ENCODE measurements at places on chromosomes 11 and 22. TPM values are rescaled to one million over a fixed set of nuclear protein-coding genes. Genes with fewer than 3 reads are reported as not detected.
A peak's percentile ranks its signal among the peaks of the same experiment; 100 is the strongest.

GRCh38 chr11:113615773-113616172 is 90.3 kb downstream of the TMPRSS5 start:
- peak; percentile 43 for DNase-seq

- DNase-seq = no peak
Measured at GRCh38 chr11:115266066-115266639, 238.1 kb downstream of the CADM1 start.

DNA sequence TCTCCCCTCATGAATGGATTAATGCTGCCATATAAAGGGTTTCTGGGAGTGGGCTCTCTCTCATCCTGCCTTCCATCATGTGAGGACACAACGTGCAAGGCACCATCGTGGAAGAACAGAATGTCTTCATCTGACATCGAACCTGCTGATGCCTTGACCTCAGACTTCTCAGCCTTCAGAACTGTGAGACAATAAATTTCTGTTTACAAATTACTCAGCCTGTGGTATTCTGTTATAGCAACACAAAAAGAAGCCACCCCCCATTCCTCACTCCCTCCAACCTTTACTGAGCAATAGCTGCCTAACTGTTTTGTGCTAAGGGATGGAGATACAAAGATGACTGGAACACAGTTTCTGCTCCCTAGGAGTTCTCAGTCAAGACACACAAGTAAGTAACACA is 106.1 kb upstream of the PLET1 start:
- DNase-seq = no peak

GRCh38 chr11:1549338-1550330 is 22.4 kb downstream of the DUSP8 start:
- no peak for DNase-seq

DNA sequence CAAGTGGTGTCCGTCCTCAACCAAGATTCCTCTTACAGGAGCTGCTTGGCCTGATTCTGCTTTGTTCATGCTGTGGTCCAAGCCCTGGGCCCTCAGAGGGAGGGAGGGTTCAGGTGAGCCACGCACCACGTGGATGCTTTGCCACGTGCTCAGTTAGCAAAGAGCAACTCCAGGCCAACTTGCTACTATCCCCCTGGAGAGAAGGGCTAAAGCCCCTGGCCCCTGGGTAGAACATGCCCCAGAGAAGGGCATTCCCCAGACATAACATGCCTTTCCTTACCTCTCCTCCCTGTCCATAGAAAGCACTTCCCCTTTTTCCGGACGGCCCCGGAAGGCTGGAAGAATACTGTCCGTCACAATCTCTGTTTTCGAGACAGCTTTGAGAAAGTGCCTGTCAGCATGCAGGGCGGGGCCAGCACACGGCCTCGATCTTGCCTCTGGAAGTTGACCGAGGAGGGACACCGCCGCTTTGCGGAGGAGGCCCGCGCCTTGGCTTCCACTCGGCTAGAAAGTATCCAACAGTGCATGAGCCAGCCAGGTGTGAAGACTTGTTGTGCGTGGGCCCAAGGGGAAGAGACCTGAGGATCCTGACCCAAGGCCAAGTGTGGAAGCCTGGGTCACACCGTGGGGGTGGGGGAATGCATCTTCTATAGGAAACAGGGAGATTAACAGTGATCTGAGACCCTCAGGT is 8.8 kb downstream of the FOXR1 start:
- DNase-seq = peak; percentile 76

GRCh38 chr11:67379061-67380058 is 6.0 kb upstream of the CLCF1 start:
- no peak for DNase-seq

DNA sequence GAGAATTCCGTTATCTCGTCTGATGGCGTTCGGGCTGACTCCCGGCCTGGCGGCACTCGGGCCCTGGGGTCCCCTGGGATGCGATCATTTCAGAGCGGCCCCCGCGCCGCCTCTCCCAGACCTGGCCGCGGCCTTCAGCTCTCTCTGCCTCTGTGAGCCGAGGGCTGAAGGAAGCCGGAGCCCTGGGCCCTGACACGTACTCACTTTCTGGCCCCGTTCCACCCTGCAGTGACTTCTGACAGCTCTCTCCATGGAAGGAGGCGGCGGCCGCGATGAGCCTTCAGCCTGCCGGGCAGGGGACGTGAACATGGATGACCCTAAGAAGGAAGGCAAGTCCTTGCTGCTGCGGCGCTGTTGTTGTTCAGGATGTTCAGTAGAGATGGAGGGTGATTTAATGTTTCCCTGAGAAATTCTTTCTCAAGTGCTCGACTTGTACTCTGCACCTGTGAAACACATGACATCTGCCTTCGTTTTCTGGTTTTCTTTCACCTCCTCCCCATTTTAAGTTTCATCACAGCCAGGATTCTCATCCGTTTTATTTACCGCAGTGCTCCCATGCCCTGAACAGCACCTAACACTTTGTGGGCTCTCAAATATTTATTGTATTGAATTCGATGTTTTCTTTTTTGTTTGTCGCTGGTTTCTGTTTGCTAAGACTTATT is 612 bp downstream of the GTSE1 start:
- DNase-seq = peak; percentile 55

- DNase-seq = no peak
Measured at GRCh38 chr22:47373648-47374272, 611.3 kb downstream of the TBC1D22A start.

DNA sequence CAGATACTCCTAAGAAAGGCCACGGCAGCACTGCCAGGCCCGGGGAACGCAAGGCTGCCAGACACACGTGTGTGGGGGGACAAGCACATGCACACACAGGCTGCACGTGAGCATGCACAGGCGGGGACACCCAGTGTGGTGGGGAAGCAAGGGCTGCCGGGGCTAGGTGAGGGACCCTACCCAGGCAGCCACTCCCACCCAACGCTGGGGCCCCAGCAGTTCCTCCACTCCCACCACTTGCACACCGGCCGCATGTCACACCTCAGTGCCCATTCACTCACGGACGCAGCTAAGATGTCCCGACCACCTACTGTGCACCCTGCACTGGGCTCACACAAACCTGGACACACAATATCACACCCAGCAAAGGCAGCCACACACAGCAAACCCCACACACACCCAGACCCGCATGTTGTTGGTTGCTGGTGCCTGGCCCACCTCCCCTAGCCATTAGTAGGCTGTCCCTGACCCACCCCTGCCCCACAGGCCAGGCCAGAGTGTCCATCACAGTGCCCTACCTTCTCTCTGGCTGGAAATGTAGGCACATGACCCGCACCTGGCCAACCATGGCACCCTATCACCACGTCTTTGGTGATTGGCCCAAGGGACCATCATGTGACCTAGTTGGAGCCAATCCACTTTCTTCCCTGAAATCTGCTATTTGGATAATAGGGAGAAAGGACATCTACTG is 8.8 kb downstream of the SSTR3 start:
- no peak for DNase-seq

- DNase-seq = no peak
Measured at GRCh38 chr11:106551744-106552673, 466.3 kb downstream of the GUCY1A2 start.

DNA sequence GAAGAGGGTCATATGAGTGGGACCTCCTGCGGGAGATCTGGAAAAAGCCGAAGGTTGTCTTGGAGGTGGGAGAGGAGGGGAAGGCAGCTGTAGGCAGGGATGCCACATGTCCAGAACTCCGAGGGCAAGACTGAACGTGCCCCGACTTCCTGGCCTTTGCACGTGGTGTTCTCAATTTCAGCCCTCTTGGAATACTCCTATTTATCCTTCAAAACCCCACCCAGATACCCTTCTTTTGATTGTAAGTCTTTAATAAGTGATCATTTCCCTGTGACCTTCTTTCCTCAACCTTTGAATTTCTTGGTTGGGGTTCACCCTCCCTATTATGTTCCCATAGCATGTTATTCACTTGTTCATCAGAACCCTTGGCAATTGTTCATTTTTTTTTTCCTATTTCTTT is 95.3 kb upstream of the CRYBB3 start:
- no peak for DNase-seq

DNA sequence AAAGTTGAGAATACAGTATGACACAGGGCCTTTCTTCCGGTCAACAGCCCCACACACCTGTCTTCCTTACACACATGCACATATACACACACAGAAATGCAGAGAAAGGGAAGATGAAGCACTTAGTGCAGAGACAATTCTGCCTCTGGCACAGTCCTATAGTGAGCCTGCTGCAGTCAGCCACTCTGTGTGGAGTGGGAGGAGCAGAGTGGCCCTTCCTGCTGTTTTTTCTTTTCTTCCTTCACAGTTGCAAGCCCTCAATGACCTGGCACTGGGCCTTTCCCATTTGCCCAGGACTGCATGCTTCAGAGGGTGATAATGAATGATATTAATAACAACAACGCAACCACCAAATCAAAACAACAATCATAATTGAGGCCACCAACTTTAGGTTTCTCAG is 527.0 kb upstream of the B3GAT1 start:
- DNase-seq = no peak

- peak; percentile 6 for DNase-seq
Measured at GRCh38 chr11:121236115-121237001, 56.2 kb upstream of the SC5D start.

GRCh38 chr22:31248965-31249958 is 37.2 kb downstream of the LIMK2 start:
- DNase-seq = no peak

DNA sequence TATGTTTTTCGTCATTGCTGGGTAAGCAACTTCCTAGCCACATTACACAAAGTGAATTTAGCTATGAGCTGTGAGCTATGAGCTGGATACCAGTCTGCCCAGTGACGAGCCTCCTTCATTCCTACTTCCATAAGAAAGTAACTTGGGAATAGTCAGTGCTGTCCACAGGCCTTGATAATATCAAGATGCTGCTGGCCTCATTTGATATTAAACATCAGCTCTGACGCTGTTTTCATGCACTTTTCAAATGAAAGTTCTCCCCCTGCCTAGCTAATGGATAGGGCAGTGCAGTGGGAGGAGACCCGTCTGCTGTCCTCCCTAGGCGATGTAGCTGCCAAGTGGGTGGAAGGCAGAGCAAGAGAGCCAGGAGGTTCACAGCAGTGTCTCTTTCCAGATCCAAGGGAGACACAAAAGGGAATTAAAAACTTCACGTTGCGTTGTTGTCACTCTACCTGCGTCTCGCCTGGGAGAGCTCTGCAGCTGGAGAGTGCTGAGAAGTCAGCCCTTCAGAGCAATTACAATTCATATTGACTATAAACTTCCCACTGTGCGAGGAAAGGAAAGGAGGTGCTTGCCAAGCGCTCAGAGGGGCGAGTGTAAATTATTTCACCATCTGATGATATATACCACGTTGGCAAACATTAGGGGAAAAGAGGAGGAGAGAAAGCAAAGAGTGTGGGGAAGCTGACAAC is 861.4 kb downstream of the NTM start:
- peak; percentile 14 for DNase-seq

DNA sequence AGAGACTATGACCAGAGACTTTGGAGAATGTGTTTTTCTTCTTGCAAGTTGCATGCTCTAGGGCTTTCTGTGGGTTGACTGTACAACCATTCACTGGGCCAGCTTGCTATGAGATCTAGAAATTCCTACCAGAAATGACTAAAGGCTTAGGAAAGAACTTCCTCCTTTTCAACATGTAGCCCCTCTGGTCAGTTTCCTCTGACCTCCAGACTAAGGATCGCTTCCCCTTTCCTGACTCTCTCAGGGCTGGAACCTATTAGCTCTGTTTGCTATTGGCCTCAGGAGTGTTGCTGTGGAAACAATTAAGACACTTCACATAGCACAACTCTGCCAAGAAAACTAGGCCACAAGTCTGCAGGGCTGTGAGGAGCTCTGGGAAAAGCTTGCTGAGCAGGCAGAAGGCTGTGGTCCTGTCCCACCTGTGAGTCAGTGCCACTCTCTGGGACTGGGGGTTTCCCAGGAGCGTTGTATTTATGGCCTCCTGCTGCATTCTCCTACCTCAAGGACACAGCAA is 10.7 kb downstream of the CRY2 start:
- DNase-seq = peak; percentile 98

DNA sequence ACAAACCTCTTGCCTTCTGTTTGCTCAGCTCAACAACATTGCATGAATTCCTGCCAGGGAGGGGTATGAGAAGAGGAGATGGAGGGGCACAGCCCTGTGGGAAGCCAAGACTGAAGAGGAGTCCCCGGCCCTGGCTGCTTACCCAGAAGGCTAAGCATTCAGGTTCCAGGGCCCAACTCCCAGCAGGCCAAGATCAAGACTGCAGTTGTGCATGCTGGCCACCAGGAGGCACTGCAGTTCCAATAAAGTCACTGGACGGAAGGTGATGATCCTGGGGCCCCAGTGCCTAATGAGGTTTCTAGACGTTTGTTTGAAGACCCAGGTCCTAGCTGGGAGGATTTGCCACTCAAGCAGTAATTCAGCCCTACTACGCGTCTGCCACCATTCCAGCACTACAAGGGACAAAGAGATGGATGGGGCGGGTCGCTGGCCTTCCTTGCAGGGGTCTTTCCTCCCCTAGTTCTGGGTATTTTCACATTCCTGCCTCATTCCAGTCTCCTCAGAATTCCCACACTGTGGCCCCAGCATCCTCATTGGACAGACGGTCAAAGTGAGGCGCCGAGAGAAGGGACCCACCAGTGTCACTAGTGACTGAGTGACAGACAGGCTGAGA is 23.6 kb downstream of the ALX4 start:
- peak; percentile 43 for DNase-seq

GRCh38 chr11:47854667-47855066 is 6.5 kb upstream of the NUP160 start:
- no peak for DNase-seq

- DNase-seq = no peak
Measured at GRCh38 chr11:31237819-31238760, 131.4 kb downstream of the DCDC1 start.

- DNase-seq = no peak
Measured at GRCh38 chr11:9302448-9302847, 11.9 kb downstream of the TMEM41B start.

KDM4D gene
- polyA plus RNA-seq = 1.3 TPM

KRTAP5-9 gene
- 0.34 TPM for polyA plus RNA-seq

ATM gene
- polyA plus RNA-seq = 27.8 TPM

CARS1 gene
- polyA plus RNA-seq = 23.5 TPM

CLDN5 gene
- 54.1 TPM for polyA plus RNA-seq

MS4A6A gene
- polyA plus RNA-seq = 28.6 TPM

ANKK1 gene
- 0.16 TPM for polyA plus RNA-seq

GAL3ST3 gene
- 0.98 TPM for polyA plus RNA-seq

RAB36 gene
- 2.7 TPM for polyA plus RNA-seq

FIBIN gene
- polyA plus RNA-seq = 108 TPM

KRTAP5-1 gene
- 0.75 TPM for polyA plus RNA-seq

Measured in muscle of leg (tissue), 16 donors.